ENCODE measurements at places on chromosomes 3 and 15.

GRCh38 chr3:171803044-171803443 lies 7.2 kb downstream of the PLD1 start:
- DNase-seq = no peak

- no peak for DNase-seq
Observed at GRCh38 chr3:194379231-194379630, 9.7 kb upstream of the LRRC15 start.

DNA sequence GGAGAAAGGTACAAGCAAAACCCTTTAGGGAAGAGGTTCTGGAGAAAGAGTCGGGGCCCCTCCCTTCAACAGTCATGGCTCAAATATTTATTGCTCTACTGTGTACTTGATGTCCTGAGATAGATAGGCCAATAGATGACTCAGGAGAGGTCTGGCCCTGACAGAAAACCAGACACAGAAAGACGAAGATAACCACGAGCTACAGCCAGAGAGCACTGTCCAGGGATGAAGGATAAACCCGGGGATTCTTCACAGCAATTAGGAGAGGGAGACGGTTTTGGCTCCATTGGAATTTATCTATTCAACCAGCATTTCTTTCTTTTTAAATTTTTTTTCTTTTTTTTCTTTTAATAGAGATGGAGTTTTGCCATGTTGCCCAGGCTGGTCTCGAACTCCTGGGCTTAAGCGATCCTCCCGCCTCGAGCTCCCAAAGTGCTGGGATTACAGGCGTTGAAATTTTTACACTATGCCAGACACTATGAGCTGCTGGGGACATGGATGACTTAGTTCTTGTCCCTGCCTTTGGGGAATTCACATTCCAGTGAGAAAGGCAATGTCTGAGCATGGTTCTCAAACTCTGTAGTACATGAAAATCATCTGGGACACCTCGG lies 4.6 kb upstream of the CIDEC start:
- DNase-seq = peak; percentile 89

DNA sequence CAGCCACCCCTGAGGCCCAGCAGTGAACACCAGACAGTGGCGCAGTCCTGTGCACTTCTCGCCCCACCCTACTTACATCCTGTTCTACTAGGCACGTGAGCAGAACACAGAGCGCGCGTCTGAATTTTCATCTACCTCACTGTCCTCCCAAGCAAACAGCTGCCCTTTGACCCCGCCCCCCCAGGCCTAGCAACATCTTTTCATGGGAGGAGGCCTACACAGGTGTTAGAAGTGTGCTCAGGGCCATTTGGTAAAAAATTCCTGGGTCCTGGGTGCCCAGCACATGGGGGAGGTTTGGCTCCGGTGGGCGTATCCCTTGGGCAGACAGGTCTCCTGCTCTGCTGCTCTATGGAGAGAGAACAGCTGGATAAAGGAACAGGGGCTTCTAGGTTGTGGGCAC lies 95.0 kb downstream of the MYLK start:
- no peak for DNase-seq

DNA sequence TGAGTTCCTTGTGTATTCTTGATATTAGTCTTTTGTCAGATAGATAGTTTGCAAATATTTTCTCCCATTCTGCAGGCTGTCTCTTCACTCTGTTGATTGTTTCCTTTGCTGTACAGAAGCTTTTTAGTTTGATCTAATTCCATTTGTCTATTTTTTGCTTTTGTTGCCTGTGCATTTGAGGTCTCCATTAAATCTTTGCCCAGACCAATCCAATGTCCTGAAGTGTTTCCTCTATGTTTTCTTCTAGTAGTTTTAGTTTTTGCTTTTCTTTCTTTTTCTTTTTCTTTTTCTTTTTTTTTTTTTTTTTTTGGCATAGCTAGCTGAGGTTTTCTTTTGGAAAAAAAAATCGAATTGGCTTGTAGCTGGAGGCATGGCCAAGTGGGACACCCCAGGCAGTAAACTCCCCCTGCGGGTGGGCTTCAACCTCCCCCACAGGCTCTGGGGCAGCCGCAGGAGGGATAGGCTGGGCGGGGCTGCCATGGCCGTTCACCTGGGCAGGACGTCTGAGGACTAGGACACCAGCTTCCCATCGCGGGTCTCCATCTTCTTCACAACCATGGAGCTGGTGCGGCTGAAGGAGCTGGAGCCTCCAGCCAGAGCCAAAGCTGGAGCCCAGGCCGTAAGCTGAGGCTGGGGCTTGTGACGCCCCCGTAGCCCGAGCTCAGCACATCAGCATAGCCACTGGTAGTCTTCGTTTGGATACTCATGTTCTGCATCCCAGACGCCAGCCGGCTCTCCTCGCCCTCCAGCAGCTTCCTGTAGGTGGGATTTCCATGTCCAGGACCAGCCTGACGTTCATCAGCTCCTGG lies 16.2 kb upstream of the PSTPIP1 start:
- no peak for DNase-seq

DNA sequence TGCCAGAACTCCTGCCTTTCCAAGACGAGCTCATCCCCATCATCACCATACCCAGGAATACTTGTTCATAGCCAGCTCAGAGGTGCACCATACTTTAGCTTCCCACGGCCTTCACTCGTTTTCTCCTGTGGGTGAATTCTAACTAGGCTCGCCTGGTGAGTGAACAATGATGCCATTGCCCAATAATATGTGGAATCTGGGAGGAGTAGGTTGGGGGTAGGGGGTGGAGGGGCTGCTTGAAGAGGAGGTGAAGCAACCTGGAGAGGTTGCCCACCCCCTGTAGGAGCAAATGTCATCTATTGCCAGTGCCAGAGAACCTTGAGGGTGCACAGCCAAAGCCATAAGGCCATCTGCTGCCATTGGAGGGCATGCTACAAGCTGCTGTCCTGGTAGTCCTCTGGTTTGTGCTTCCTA lies 592 bp upstream of the ZNF445 start:
- no peak for DNase-seq

- DNase-seq = no peak
Observed at GRCh38 chr3:48949376-48949717, 30.7 kb downstream of the ARIH2 start.

GRCh38 chr3:140250010-140250855 lies 315.2 kb downstream of the CLSTN2 start:
- DNase-seq = no peak

GRCh38 chr3:43156812-43157455 lies 51.1 kb upstream of the POMGNT2 start:
- no peak for DNase-seq

DNA sequence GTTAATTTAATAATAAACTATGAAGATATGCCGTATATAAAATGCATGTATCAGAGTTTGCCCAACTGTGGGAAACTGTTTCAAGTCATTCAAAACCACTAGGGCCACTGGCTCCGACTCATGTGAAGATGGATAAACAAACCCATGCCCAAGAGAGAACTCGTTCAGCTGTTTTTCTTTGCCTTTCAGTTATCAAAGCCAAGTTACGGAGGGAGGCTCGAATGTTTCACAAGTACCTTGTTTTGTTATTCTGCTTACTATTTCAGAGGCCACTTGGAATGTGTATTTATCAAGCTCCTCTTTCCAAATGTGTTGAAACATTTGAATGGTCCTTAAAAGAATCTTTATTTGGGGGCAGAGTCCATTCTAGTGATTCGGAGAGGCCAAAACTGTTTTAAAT lies 82.1 kb downstream of the DUT start:
- no peak for DNase-seq

- no peak for DNase-seq
Observed at GRCh38 chr15:59594493-59594942, 17.1 kb upstream of the GCNT3 start.

Measured in HCT116 (cell line).